HCT116 (cell line): ENCODE measurements at places on chromosomes 16 and 17.

GRCh38 chr17:7023576-7024401 lies 939 bp downstream of the BCL6B start:
- 0 out of 2 replicates have a peak overlapping the region, but pooled peaks have one; percentile 22 for H3K4me3 ChIP-seq
- peak overlapping the region; percentile 37; the same call in 1 of the 2 replicates for H3K27ac ChIP-seq
- peaks cover 6% of the 10 kb centered on the region; the same call in 1 of the 2 replicates for H3K4me1 ChIP-seq
- no peaks in the 10 kb centered on the region for H3K27me3 ChIP-seq
- DNase-seq = peak; percentile 86

GRCh38 chr17:27615121-27615520 lies 15.9 kb upstream of the LGALS9 start:
- H3K27ac ChIP-seq = no peak overlapping the region
- no peak for DNase-seq
- H3K27me3 ChIP-seq = no peaks in the 10 kb centered on the region

GRCh38 chr16:12078405-12079280 lies 102.1 kb downstream of the SNX29 start:
- no peak overlapping the region for H3K27ac ChIP-seq
- H3K4me1 ChIP-seq = no peaks in the 10 kb centered on the region
- DNase-seq = no peak
- no peaks in the 10 kb centered on the region for H3K36me3 ChIP-seq
- no peak overlapping the region for H3K4me3 ChIP-seq

DNA sequence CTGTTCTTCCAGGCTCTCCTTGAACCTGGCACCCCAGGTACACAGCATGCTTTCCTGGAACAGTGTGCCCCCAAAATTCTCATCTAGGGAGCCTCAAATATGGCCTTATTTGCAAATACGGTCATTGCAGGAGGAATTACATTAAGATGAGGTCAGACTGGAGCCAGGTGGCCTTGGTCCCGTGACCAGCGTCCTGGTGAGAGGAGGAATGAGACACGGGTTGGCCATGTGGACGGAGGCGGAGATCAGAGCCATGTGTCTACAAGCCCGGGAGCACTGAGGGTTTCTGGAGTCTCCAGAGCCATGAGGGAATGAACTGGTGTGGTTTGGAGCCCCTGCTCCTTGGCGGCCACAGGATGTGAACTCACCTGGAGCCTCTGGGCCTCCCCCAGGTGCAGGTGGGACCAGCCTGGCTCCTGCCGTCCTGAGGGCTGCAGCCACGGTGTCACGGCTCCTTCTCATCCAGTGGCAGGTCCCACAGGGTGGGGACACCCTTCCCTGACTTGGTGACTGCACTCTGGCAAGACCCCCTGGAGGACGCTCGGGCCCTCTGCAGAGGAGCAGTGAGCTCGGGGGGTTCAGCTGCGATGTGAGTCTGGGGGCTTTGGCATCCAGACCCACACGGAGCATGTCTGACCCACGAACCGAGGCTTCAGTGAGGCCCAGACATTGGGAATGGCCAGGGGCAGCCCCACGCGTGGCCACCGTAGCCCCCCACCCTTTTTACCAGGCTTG lies 21.8 kb upstream of the GNG13 start:
- H3K27me3 ChIP-seq = no peaks in the 10 kb centered on the region
- no peak overlapping the region for H3K27ac ChIP-seq
- no peak overlapping the region for H3K4me3 ChIP-seq

DNA sequence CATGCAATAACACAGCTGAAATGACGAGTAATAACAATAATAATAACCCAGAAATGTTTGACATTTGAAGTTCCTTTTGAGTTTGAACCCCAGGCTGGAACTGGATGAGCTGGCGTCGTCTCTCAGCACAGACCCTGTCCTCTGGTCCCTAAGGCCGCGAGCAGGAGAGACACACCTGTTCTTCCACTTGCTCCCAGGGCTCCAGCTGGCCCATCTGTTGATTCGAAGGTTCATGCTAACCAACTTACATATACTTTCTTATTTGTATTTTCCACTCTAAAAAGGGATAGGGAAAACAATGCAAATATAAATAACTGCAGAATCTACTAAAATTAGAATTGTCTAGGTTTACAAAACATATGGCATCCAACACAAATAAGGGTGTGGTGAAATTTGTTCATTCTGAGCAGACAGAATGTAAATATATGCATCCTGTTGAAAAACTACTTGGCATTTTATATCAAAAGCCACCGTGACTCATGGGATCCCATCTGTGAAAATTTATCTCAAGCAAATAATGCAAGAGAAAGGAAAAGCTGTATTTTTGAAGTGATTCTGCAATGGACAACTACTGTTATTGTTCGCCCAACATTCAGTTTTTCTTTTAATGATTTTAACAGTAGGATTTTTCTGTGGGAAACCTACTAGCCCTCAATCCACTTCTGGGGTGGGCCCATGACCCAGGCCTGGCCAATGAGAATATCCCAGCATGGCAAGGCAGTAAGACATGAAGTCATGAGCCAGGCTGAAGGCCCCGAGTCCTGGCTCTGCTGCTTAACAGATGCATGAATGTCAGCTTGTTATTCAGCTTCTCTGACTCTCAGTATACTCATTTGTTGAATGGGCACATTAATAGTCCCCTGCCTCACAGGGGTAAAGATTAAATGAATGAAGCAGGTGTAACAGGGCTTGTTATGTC lies 13.2 kb upstream of the RGS9 start:
- H3K4me3 ChIP-seq = peak overlapping the region; percentile 73
- H3K36me3 ChIP-seq = no peaks in the 10 kb centered on the region
- no peak for DNase-seq
- peaks cover 17% of the 10 kb centered on the region for H3K4me1 ChIP-seq
- H3K27ac ChIP-seq = peak overlapping the region; percentile 73; the same call in 1 of the 2 replicates

- DNase-seq = no peak
These were observed 47.8 kb upstream of the NLRP1 start for GRCh38 chr17:5631958-5632590.

GRCh38 chr17:32239456-32239855 lies 26.2 kb upstream of the RHBDL3 start:
- no peak overlapping the region for H3K27ac ChIP-seq
- H3K27me3 ChIP-seq = no peaks in the 10 kb centered on the region
- no peaks in the 10 kb centered on the region for H3K36me3 ChIP-seq
- no peak for DNase-seq

- no peaks in the 10 kb centered on the region for H3K4me1 ChIP-seq
- DNase-seq = no peak
- H3K27me3 ChIP-seq = peaks cover 24% of the 10 kb centered on the region; the same call in 1 of the 2 replicates
- no peak overlapping the region for H3K27ac ChIP-seq
- H3K36me3 ChIP-seq = no peaks in the 10 kb centered on the region
- H3K4me3 ChIP-seq = no peak overlapping the region
These were observed 106.7 kb upstream of the SDK2 start for GRCh38 chr17:73750975-73751374.

DNA sequence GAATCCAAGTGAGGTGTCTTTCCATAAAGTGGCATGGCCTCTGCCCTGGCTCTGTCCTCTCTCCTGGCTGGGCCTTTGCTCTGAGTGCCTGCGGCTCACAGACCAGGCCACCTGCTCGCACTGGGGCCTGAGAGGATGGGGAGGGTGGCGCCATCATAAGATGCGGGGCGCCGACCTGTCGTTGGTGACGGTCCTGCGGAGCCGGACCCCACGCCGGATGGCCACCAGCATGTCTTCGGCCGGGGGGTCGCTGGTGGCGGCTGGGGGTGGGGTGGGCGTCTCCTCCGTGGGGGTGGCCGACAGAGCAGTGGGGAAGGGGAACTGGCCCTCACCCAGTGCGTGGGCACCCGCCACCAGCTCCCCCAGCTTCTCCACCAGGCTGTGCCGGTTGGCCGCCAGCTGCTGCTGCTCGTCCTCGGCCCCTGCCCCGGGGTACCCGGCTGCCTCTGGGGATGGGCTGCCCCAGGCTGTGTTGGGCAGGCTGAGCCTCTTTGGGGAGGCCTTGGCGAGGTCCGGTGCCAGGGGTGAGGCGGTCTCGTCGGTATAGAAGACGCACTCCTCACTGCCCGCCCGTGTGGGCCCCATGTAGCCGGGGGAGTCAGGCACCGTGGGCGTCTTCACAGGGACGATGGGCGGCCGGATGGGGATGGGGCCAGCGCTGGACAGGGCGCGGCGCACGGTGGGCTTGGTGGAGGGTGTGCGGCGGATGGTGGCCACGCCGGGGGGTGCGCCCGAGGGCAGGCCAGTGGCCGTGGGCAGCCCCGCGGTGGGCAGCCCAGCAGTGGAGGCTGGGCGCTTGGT lies 17.4 kb downstream of the IL34 start:
- H3K27me3 ChIP-seq = no peaks in the 10 kb centered on the region
- H3K4me3 ChIP-seq = no peak overlapping the region
- no peak for DNase-seq
- no peak overlapping the region for H3K27ac ChIP-seq
- no peaks in the 10 kb centered on the region for H3K4me1 ChIP-seq

- no peak overlapping the region for H3K4me3 ChIP-seq
- no peak overlapping the region for H3K27ac ChIP-seq
- no peak for DNase-seq
- no peaks in the 10 kb centered on the region for H3K36me3 ChIP-seq
These were observed 198.5 kb upstream of the HS3ST4 start for GRCh38 chr16:25493136-25493811.

- no peak overlapping the region for H3K4me3 ChIP-seq
- no peaks in the 10 kb centered on the region for H3K4me1 ChIP-seq
- no peak for DNase-seq
- no peak overlapping the region for H3K27ac ChIP-seq
- peaks cover 28% of the 10 kb centered on the region for H3K36me3 ChIP-seq
These were observed 10.2 kb downstream of the GABARAPL2 start for GRCh38 chr16:75576384-75576811.

DNA sequence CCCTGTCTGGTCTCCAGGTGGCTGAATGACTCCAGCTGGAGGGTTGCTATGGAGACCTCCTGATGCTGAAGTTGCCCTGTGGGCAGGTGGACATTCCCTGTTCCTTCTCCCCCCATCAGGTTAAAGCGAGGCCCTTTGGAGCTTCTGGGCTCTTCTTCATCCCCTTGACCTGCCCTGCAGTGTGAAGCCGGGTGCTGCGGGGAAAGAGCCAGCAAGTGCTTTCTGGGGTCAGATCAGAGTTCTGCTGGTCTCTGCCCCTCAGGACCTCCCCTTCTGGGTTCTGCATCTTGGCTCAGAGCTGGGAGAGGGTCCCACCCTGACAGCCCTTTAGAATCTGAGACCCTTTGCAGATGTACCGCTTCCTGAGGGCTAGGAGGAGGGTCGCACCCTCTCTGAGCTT lies 25.1 kb downstream of the NKD1 start:
- DNase-seq = no peak
- H3K27me3 ChIP-seq = no peaks in the 10 kb centered on the region
- H3K4me1 ChIP-seq = no peaks in the 10 kb centered on the region
- no peak overlapping the region for H3K4me3 ChIP-seq
- no peaks in the 10 kb centered on the region for H3K36me3 ChIP-seq
- no peak overlapping the region for H3K27ac ChIP-seq

DNA sequence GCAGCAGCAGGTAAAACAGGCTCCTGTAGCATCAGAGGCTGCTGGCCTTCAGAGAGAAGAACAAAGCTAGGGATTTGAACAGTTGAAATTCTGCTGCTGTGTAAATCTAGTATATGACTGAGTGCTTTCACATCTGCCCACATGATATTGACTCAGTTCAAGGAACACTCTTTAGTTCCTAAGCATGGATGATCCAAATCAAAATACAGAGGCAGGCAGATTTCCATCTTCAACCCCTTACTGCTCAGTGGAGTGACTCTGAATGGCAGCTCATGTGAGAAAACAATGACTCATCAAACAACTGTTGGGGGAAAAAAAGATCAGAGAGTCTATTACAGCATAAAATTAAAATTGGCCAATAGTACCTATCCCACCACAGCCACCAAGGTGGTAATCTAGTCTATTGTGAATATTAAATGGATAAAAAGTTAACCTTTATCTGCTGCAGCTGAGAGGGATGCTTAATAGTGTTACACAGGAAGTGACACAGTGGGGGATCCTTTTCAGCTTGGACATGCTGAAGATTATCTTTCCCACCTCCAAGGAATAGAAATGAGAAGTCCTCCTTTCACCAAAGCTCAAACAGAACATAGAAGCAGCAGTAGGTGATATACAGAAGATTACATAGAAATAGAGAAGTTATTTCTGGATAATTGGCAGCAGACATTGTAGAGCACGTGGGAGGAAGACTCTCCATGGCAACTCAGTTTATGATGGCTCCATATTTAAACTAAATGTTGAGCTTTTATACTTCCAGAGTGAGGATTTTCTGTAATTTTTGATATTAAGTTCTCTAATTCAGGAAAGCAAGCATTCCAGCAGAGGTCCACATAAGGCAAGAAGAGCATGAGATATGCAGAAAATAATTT lies 239.7 kb upstream of the ERCC4 start:
- DNase-seq = no peak
- no peak overlapping the region for H3K27ac ChIP-seq
- no peak overlapping the region for H3K4me3 ChIP-seq
- no peaks in the 10 kb centered on the region for H3K27me3 ChIP-seq

- no peaks in the 10 kb centered on the region for H3K27me3 ChIP-seq
- H3K27ac ChIP-seq = no peak overlapping the region
- H3K36me3 ChIP-seq = no peaks in the 10 kb centered on the region
- DNase-seq = no peak
These were observed 18.9 kb downstream of the C17orf75 start for GRCh38 chr17:32323046-32323445.

- no peaks in the 10 kb centered on the region for H3K36me3 ChIP-seq
- no peaks in the 10 kb centered on the region for H3K27me3 ChIP-seq
- no peak overlapping the region for H3K27ac ChIP-seq
- DNase-seq = peak; percentile 40
- H3K4me1 ChIP-seq = peaks cover 22% of the 10 kb centered on the region
These were observed 43.5 kb downstream of the REXO5 start for GRCh38 chr16:20849589-20850390.

DNA sequence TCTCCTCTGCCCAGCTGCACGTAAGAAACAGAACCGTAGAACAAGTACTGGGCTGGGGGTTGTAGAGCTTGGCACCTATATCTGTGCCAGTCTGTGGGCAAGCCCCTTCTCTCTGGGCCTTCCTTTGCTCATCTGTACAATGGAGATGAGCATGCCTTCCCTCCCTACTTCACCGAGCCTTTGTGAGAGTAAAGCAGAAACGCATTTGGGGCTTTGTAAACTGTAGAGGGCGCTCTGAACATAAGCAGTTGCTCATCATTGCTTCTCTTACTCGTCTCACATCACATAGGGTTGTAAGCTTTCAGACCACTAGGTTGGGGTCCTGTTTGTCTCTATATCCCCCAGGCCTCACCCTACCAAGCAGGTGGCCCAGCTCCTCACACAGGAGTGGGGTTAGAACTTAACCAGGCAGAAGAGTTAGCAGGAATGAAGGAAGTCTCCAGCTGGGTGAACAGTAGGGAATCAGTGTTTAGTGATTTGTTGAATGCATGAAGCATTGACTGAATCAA lies 15.1 kb downstream of the SAMD14 start:
- peaks cover 6% of the 10 kb centered on the region; the same call in 1 of the 2 replicates for H3K27me3 ChIP-seq
- H3K4me3 ChIP-seq = no peak overlapping the region
- no peak overlapping the region for H3K27ac ChIP-seq

DNA sequence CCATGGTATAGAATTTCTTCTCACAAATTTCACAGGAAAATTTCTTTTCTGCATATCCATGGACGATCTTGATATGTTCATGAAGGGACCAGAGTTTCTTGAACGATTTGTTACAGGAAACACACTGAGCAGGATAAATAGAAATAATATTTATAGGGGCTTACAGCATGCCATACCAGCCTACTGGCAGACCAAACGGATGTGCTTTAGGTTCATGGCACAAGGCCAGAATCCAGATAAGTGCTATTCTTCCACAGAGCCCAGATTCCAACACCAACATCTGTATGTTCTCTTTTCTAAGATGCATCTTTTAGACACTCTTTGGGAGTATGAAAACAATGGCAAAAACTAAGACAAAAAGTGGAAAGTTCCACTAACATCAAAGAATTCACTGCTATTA lies 49.3 kb downstream of the ZNF652 start:
- no peaks in the 10 kb centered on the region for H3K27me3 ChIP-seq
- no peak overlapping the region for H3K4me3 ChIP-seq
- H3K27ac ChIP-seq = no peak overlapping the region
- H3K36me3 ChIP-seq = peaks cover 5% of the 10 kb centered on the region; the same call in 1 of the 2 replicates
- peaks cover 13% of the 10 kb centered on the region for H3K4me1 ChIP-seq
